ENCODE measurements at places on chromosomes 6 and 20.

DNA sequence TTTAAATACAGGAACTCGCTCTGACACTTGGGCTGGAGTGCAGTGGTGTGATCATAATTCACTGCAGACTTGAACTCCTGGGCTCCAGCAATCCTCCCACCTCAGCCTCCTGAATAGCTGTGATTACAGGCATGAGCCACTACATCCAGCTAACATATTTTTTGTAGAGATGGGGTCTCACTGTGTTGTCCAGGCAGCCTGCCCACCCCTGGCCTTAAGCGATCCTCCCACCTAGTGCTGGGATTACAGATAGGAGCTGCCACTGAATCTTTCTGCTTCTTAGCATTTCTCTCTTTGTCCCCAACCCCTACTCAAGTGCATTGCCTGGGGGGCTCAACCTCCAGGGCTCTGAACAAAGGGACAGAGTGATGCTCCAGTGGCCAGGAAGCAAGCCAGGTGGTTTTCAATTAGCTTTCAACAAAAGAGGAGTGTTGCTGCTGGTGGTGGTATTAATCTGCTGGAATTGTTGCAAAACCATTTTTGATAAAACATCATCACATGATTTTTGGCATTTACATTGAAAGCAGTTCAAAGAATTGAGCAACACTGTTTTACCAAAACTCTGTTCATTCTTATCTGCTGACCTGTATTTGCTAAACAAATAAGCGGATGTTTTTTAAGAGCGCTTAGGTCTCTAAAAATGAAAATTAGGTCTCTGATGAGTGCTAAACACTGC lies 40.4 kb upstream of the BPIFA2 start:
- DNase-seq = no peak

- no peak for DNase-seq
These were observed 64.8 kb downstream of the UTRN start for GRCh38 chr6:144349690-144350527.

- no peak for DNase-seq
These were observed 33.9 kb downstream of the EDN1 start for GRCh38 chr6:12324099-12324498.

GRCh38 chr20:15359056-15359455 lies 1021.6 kb upstream of the FLRT3 start:
- no peak for DNase-seq

DNA sequence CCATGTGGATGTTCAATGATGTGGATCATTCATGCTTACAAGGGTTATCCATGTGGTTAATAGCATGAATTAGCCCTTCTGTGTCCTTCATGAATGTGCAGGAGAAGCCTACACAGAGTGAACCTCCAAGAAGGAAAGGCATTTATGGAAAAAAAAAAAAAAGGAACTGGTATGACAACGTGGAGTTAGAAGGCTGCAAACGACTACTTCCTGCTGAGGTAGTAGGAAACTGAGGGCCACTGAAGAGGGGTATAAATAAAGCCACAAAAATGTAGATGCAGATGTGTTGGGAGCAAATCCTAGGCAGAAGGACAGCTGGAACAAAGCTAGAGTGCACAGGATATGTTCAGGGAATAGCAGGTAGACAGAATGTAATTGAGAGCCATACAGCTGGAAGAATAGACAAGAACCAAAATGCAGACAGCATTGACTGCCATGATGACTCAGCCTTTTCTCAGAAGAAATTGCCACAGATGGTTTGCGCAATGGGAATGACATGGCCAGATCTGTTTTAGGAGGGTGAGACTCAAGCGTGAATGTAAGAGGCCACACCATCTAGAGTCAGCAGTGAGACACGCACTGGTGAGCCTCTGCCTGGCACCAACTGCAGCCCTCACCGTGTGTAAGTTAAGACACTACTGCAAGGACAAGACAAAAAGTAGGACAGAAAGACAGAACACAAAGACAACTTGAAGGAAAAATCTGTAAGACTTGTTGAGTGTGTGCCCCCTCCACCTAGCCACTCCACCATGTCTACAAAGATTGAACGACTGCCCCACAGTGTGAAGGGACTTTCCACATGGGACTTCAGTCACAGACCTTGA lies 79.8 kb downstream of the KIF13A start:
- DNase-seq = no peak

DNA sequence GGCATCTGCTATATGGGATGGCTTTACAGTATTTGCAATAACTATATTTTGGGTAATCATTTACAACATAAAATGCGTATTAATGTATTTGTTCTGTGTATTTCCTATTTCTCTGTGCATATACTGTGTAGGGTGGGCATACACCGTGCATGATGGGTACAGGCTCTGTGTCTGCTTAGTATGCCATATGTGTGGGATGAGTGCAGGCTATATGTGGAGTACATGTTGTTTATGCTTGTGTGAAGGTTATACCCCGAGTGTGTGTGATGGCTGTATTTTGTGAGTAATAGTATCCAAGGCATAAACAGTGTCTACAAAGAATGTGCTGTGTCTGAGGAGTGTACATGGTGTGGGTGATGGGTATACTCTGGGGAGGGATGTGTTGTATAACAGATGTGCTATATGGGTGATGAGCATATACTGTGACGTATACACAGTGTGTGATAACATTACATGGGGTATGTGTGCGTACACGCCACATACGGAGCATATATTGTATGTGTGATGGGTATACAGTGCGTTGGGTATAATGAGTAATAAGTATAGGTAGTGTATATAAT lies 52.7 kb downstream of the CPXM1 start:
- DNase-seq = no peak

DNA sequence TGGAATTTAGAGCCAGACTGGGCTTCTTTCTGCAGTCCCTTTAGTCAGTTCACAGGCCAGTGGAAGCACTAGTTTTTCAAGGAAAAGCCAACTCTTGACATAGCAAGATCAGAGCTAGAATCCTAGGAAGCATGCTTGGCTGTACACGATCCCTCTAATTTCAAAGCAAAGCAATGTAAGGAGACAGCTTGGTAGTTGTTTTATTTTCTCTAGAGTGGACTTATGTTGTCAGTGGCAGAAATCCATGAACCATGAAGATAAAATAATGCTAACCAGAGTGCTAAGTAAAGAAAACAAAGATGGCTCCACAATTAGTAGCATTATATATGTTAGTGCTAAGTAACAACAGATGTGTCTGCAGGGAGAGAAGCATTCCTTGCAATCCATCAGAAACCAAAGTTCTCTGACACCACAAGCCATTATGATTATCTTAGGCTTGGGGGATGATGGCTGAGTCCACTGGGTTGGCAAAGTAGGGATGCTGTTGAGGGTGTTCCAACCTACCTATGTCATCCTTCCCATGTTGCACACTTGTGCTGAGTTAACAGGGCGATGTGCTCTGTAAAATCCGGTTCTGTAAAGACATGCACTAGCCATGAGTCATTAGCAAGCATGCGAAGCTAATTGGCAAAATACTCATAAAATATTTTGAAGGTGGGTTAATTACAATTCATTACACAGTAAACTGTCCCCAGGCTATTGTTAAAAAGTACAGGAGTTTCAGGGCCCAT lies 115.2 kb downstream of the BMP2 start:
- no peak for DNase-seq

DNA sequence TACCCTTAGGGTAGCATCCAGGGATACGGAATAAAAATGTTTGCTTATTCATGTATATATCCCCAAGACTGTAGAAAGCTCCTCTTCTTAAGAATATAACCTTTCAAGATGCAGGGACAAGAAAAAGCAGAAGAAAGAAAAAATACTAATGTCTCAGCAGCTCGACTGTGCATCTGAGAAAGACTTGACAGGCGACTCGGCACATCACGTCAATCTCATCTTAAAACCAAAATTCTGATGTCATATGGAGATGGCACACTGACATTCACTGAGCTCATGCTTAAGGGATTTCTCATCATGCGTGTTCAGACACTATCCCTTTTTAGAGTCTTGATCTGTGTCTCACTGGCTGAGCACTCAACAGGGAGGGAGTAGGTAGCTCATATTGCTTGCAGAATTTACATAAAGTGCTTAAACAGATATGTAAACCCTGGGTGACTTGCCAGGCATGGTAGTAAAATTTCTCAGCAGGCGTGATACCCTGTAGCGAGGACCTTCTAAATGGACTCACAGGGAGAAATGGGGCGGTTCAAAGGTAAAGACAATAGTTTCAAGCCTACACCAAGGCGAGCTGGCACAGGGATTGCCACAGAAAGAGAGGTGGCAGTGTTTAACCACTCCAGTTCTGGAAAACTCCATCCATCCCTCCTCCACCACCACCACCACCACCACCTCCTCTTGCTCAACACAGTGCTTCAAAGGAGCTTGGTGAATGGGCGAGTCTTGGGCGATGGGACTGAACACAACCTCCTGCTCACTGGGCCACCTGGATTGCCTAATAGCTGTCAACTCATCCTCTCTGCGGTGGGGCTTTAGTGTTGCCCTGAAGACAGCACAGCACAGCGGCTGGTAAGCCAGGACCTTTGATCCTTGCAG lies 330.5 kb downstream of the TFAP2A start:
- no peak for DNase-seq

- no peak for DNase-seq
These were observed 790 bp downstream of the NEDD9 start for GRCh38 chr6:11231564-11232192.

DNA sequence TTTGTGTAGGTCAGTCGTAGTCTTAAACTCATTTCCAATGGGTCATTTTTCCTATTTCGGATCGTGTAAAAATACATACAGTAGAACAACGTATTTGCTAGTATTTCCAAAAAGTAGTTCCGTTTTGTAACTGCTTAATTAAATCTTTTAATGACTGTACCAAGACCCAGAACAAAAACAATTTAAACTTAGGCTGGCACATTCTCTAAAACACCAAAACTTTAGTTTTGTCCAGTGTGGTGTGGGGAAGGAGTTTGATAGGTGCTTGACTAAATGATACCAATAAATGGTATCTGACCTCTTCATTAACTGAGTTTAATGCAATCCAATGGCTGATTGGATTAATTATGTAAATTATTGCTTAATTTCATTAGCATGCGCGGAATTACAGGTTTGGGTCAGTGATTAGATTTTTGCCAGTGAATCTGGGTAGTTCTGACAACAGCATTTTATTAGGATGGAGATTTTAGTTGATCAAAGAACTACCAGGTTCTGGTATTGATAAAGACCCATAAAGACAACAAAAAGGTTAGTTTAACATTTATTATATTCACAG lies 20.8 kb downstream of the OR2B2 start:
- DNase-seq = peak; percentile 52

DNA sequence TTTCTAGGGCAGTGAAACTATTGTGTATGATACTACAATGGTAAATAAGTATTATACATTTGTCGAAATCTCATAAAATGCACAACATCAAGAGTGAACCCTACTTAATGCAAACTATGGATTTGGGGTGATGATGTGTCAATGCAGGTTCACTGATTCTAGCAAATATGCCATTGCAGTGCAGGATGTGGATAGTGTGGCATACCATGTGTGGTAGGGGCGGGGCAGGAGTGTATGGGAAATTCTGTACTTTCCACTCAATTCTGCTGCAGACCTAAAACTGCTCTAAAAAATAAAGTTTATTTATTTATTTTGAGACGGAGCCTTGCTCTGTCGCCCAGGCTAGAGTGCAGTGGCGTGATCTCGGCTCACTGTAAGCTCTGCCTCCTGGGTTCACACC lies 44.3 kb downstream of the ABHD12 start:
- DNase-seq = no peak

- DNase-seq = no peak
These were observed 2.9 kb downstream of the STAU1 start for GRCh38 chr20:49185071-49185761.

DNA sequence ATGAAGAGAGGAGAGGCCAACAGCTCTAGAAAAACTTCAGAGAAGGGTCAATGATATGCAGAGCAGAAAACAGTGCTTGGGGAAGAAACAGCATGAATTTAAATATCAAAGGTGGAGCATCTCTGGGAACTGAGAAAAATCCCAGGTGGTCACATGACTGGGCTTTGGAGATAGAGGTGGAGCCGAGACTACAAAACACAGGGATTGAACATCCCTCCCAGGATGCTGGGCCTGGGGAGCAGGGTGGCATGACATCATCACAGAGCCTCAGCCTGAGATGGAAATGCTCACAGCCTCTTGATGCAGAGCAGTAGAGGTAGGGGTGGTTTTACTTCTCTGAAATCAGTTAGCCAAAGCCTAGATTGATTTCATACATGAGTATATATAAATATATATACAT lies 529.5 kb downstream of the PRKN start:
- DNase-seq = no peak

DNA sequence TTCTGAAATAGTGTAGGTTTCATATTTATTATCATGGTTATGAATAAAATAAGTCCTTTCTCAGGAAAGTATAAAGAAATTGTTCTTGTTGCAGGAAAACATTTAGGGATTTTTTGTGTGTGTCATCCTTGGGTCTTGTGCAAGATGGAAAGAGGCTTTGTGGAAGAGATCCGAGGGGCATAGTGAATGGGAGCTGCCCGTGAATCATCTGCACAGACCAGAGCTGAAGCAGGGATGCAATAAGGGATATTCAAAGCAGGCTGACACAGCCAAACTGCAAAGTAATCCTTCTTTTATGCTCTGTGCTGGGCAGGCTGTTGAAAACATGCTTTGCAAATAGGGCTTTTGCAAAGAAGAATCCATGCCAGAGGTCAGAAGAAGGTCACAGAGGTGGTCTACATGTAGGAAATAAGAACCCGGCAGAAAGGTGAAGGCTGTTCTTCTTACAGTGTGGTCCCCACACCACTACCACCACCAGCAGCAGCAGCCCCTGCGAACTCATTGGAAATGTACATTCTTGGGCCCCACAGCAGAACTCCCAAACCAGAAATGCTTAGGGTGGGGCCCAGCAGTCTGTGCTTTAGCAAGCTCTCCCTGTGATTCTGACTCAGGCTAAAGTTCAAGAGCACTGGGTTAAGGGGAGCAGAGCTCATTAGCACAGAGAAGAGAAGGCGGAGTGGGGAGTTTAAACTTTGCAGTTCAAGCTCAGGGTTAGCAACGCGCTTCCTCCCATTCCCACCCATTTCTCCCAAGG lies 237.6 kb downstream of the QKI start:
- DNase-seq = no peak

- DNase-seq = no peak
These were observed 11.9 kb downstream of the PCMT1 start for GRCh38 chr6:149761438-149761837.

DNA sequence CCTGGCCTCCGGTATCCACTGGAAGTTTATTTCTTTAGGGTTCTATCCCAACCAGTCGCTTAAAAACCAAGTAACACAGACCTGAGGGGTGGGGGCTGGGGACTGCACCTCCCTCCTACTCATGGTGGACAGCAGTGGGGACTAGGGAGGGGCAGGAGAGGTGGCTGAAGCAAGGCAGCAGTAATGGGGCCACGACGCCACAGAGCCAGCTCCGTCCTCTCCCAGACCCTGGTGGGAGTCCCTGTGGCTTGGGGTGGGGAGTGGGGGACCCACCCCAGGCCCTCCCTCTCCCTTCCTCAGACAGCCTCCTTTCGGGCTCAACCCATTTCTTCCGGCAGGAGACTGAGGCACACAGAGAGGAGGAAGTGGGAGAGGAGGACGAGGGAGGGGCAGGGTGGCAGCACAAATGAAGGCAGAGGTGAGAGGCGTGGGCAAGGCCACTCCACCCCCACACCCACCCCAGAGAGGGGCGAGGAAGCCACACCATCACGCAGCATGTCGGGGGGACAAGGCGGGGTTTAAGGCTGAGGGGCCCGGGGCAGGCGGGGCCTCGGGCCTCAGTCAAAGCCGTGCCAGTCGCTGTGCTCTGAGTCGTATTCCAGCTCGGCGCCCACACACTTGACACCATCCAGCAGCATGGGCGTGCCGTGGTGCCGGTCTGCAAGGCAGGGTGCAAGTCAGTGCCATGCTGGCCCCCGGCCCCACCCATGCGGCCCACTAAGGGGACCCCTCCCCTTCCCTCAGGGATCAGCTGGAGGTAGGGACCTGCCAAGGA lies 13.9 kb downstream of the ADISSP start:
- DNase-seq = no peak

Measured in NCI-H1417 (cell line).